T-helper 1 cell treated with Interleukin-12 subunit alpha and Interleukin-12 subunit beta and Interleukin-4 antibody, amounts not matched to agents 30 ng/mL and 1 ng/mL, for 36 hours (primary cell): ENCODE measurements at places on chromosomes 5 and 9. TPM values are rescaled to one million over a fixed set of nuclear protein-coding genes. Genes with fewer than 3 reads are reported as not detected.

The ACTBL2 gene
- not detected in 2 replicates for total RNA-seq

The TRIM7 gene
- total RNA-seq = 0.32 and 0.56 TPM in 2 replicates

The PTGDS gene
- 5.2 and 5.3 TPM in 2 replicates for total RNA-seq

The PHF24 gene
- total RNA-seq = not detected in 2 replicates

The SGCD gene
- not detected in 2 replicates for total RNA-seq

The SLC36A2 gene
- not detected in 2 replicates for total RNA-seq

The CENPH gene
- total RNA-seq = 18.5 and 19.6 TPM in 2 replicates

The FBP2 gene
- not detected in 2 replicates for total RNA-seq

The ANKRD20A1 gene
- total RNA-seq = 0.76 and 1.1 TPM in 2 replicates

The LEAP2 gene
- total RNA-seq = 2.7 and 3.8 TPM in 2 replicates

The ASPN gene
- not detected in 2 replicates for total RNA-seq

The ADAMTSL2 gene
- not detected in 2 replicates for total RNA-seq

The ISL1 gene
- total RNA-seq = not detected in 2 replicates

The CORO2A gene
- total RNA-seq = 3.8 and 3.9 TPM in 2 replicates

The PTTG1 gene
- 98.7 and 99.1 TPM in 2 replicates for total RNA-seq

The ENTR1 gene
- total RNA-seq = 42.7 and 45.4 TPM in 2 replicates

The SLCO4C1 gene
- 0.91 and 0.95 TPM in 2 replicates for total RNA-seq

The CCNG1 gene
- 103 and 109 TPM in 2 replicates for total RNA-seq

The CBY3 gene
- total RNA-seq = not detected in 2 replicates

The GFI1B gene
- not detected in 2 replicates for total RNA-seq

The TSLP gene
- total RNA-seq = 0.15 and 0.29 TPM in 2 replicates

The BNC2 gene
- not detected in 2 replicates for total RNA-seq

The FOXD4L6 gene
- total RNA-seq = 0.15 TPM in 1 of 2 replicates, not detected in the other

The JAKMIP2 gene
- total RNA-seq = 5.5 and 6.3 TPM in 2 replicates

The ARSI gene
- total RNA-seq = not detected in 2 replicates

The PCDHGA3 gene
- total RNA-seq = 0.07 and 0.34 TPM in 2 replicates

The HBEGF gene
- total RNA-seq = 39.1 and 42.2 TPM in 2 replicates

The NTMT1 gene
- total RNA-seq = 33.7 and 35.4 TPM in 2 replicates

The ZNF354C gene
- 4.4 and 4.7 TPM in 2 replicates for total RNA-seq

The WWC1 gene
- not detected in 2 replicates for total RNA-seq

The FGD3 gene
- total RNA-seq = 129 and 133 TPM in 2 replicates

The LVRN gene
- total RNA-seq = 0.07 TPM in 1 of 2 replicates, not detected in the other

The DMRT3 gene
- total RNA-seq = not detected in 2 replicates
